T-helper 17 cell (primary cell): ENCODE measurements at places on chromosomes 4 and X.

GRCh38 chr4:38202242-38202641 is 242.0 kb downstream of the PTTG2 start:
- DNase-seq, result no peak

- no peak for DNase-seq
These were observed 48.6 kb downstream of the MAGEA9 start for GRCh38 chrX:149830192-149830873.

DNA sequence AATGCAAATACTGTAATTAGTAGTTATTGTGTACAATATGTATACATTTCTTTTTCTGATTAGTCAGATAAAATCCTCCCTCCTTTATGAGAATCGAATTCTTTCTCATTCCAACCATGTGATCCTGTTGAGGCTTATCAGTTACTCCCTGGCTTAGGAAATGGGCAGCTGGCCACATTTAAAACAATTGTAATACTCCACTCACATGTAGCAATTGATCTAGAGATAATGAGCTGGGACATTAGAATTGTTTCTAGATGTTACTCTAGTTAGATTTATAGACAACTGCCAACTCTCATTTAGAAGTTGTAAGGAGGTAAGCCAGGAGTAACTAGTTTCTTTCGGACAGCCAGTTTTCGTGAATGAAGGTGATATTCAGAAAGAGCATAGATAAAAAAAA is 859.3 kb upstream of the AADAT start:
- DNase-seq, result no peak

DNA sequence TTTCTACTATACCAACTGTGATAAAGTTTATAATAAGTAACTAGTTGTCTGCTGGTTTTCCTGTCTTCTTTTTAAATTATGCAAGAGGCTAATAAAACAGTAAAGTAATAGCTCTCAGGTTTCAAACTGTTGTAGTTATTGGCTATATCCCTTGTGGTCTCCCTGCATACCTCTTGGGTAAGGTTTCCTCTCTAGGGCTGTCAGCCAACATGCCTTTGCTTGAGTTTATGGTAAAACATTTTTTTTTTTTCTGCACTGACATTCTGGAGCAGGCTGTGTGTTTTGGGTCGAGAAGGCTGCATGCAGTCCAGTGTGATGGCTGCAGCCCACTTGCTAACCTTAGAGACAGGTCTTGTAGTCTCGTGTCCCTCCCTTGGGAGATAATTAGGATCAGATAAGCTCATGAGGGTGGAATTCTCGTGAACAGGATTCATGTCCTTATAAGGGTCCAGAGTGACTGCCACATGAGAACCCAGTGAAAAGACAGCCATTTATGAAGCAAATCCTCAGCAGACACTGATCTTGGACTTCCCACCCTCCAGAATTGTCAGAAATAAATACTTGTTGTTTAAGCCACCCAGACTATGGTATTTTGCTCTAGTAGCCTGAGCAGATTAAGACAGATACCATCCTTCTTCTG is 831.2 kb downstream of the CCSER1 start:
- DNase-seq, result no peak

DNA sequence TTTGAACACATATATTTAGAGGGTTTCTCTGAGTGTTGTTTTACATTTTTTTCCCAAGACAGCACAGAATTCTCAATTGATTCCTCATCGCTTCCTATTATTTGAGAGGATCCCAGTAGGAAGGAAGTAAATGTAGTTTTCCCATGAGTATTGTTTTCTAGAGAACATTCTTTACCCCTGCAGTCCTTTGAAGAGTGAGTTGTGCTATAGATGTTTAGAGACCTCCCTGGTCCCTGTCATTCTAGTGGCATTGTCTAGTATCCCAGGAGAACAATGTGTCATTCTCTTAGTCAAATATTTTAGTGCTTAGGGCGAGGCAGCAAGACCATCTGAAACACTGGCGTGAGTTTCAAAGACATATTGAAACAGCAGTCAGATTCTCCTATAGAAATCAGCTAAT is 32.5 kb downstream of the SORBS2 start:
- DNase-seq, result no peak

DNA sequence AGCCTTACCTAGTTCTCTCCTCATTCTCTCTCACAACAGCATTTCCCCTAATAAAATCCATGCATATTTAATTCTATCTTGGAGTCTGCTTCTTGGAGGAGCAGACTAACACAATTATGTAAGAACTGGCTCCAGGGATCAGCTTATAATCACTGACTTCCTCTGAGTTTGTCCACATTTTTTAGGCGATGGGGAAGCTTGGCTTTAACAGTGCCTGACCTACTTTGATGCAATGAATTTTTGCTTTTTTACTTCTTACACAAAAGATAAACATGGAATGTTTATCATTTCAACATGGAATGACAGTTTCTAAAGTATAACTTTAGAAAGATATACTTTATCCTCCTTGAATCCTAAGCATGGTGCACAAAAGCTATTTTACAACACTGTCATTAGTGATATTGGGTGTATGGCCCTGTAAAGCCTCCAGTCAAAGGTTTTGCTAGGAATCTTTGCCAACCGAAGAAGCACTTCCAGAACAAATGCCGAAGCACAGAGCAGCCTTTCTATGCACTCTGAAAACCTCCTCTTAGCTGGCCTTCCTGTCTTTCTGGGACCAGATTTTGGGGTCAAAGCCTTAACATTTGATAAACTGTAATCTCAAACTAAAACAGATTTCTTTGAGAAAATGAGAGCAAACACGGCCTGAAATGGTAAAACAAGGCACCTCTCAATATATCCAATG is 736 bp downstream of the BDH2 start:
- DNase-seq, result no peak

- DNase-seq, result no peak
These were observed 85.0 kb downstream of the WWC2 start for GRCh38 chr4:183183906-183184535.

GRCh38 chr4:40540800-40541199 is 88.9 kb downstream of the RBM47 start:
- no peak for DNase-seq

- DNase-seq, result no peak
These were observed 135.2 kb upstream of the MAMLD1 start for GRCh38 chrX:150227873-150228410.

GRCh38 chr4:113052379-113052951 is 3.0 kb downstream of the ANK2 start:
- no peak for DNase-seq

DNA sequence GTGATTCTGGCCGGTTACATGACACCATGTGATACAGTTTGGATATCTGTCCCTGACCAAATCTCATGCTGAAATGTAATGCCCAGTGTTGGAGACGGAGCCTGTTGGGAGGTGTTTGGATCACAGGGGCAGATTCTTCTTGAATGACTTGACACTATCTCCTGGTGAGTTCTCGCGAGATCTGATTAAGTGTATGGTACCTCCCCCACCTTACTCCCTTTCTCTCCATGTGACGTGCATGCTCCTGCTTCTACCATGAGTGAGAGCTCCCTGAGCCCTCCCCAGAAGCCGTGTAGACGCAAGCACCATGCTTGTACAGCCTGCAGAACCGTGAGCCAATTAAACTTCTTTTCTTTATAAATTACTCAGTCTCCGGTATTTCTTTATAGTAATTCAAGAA is 23.6 kb downstream of the CPE start:
- DNase-seq, result no peak

DNA sequence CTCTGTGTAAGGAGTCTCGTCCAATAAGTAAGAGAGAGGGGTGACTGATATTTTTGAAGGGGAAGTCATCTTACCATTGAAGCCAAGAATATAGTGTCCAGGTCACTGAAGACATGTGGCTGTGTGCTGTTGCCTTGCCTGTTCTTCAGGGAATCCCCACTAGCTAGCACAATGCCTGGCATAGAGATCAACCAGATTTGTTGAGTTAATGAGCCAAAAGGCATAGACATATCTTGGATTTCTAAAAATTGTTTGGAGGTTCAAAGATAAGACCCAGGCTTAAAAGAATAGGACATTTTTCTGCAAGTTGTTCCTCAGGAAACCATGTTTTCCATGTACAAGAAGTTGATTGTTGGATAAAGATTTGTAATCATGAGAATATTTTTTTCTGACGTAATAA is 119.3 kb upstream of the DKK2 start:
- DNase-seq, result no peak

- no peak for DNase-seq
These were observed 1453.3 kb upstream of the TENM3 start for GRCh38 chr4:180789929-180790328.

DNA sequence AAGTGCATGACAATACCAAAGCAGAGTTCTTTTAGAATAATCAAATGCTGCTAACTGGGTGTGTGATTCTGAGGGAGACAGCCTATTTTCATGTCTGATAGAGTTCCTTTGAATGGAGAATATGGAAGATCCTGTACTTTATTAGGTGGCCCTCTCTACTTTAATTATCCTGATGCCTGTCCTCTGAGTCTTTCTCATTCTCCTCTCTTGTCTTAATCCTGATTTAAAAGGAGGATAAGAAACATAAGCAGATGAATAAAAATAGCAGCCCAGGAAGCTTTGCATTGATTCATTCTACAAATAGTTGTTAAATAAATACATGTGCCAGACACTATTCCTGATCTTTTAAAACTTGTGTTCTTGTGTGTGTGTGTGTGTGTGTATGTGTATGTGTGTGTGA is 387.3 kb downstream of the SPRY1 start:
- DNase-seq, result no peak

GRCh38 chr4:110589297-110589696 is 33.6 kb downstream of the PITX2 start:
- DNase-seq, result no peak

- no peak for DNase-seq
These were observed 383.8 kb downstream of the OPHN1 start for GRCh38 chrX:68049466-68049865.

- DNase-seq, result no peak
These were observed 78.2 kb downstream of the MSL3 start for GRCh38 chrX:11836284-11836683.

- DNase-seq, result no peak
These were observed 1160.2 kb upstream of the ADGRL3 start for GRCh38 chr4:60039908-60040307.

DNA sequence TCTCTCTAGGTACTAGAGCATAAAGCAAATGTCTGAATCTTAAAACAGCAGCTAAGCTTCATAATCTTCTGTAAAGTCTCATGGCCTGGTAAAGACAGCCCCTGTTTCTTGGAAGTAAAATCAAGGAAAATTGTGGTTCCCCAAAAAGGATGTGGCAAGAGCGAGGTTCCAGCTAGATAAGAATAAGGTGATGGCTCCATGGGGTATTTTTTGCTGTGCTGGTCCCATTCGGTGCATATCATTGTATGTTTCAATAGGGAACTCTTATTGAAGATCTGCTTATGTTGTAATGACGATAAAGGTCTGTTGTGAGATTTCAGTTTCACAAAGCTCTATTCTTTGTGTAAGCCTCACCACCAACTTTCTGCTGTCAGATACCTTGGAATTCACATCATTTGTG is 316.9 kb upstream of the NOCT start:
- DNase-seq, result no peak

DNA sequence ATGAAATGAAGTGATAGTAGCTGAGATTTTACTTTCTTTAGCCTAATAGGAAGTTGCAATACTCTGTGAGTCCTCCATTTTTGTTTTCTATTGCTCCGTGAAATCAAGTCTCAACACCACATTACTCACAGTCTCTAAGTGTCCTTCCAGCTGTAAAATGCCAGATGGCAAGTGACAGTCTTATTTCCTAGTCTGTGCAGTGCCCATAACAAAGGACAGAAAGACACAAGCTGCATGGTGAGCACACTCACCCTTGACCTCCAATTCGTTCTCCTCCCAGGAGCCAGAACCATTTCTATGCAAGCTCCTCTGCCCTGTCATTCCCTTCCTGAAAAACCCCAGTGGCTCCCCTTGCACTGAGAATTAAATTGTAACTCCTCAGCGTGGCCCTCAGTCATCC is 101.6 kb downstream of the PARM1 start:
- no peak for DNase-seq

DNA sequence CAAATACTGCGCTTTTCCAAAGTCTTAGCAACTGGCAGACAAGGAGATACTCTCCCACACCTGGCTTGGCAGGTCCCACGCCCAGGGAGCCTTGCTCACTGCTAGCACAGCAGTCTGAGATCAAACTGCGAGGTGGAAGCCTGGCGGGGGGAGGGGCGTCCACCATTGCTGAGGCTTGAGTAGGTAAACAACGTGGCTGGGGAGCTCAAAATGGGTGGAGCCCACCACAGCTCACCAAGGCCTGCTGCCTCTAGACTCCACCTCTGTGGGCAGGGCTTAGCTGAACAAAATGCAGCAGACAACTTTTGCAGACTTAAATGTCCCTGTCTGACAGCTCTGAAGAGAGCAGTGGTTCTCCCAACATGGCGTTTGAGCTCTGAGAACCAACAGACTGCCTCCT is 23.0 kb upstream of the NFKB1 start:
- DNase-seq, result no peak
